Smooth muscle cell of trachea (primary cell): ENCODE measurements at places on chromosomes 7 and 10. TPM values are rescaled to one million over a fixed set of nuclear protein-coding genes. Genes with fewer than 3 reads are reported as not detected.

CASTOR2 gene
- 13.5 and 27.6 TPM in 2 replicates for total RNA-seq

DKK1 gene
- 26.8 and 71.0 TPM in 2 replicates for total RNA-seq

NUTM2B gene
- total RNA-seq, result 0.15 and 1.2 TPM in 2 replicates

ARPC1A gene
- total RNA-seq, result 298 and 410 TPM in 2 replicates

ARHGEF5 gene
- 3.3 and 4.5 TPM in 2 replicates for total RNA-seq

MORN4 gene
- 3.3 and 3.5 TPM in 2 replicates for total RNA-seq

GRID2IP gene
- total RNA-seq, result 0.15 TPM in 1 of 2 replicates, not detected in the other

CRPPA gene
- total RNA-seq, result 1.2 and 2.0 TPM in 2 replicates

GIMAP5 gene
- not detected in 2 replicates for total RNA-seq
